ENCODE measurements at places on chromosomes 16 and 17.

DNA sequence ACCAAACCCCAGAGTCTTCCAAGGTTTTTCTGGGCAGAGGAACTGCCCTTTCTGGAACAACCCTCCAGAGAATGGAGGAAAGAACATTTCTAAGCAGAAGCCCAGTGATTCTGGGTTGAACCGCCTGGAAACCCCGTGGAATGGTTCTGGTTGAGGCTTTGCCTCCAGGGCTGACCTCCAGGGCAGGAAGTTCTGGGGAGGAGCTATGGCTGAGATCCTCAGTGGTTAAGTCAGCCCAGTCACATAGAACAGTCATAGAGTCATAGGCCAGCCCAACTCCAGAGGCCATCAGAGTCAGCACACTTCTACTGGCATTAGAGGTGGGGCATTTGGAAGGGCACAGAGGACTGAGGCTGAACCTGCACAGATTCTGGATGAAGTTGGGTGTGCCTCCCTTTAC, 65.9 kb downstream of the SPACA3 start:
- DNase-seq, result no peak

GRCh38 chr17:74767111-74767516, 9.0 kb downstream of the NAT9 start:
- DNase-seq, result no peak

DNA sequence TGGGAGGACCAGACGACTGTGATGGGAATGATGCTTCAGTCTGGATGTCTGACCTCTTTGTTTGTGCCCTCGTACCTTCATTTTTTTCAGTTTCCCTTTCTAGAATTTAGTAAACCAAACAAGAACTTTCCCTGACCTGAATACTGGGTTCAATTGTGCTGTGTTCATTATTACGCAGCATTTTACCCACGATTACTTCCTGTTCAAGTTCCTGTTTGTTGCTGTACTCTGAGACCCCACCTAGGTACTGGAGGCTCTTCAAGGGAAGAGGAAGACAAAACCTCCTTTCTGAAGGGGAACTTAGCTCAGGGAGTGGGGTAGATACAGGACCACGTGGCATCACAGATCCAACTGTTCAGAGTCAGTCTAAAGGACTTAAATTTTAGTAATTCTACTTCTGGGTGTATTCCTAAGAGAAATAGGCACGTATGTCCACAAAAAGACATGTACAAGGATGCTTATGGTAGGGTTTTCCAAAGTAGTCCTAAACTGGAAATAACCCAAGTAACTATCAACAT, 9.2 kb upstream of the PRKCB start:
- DNase-seq, result no peak

DNA sequence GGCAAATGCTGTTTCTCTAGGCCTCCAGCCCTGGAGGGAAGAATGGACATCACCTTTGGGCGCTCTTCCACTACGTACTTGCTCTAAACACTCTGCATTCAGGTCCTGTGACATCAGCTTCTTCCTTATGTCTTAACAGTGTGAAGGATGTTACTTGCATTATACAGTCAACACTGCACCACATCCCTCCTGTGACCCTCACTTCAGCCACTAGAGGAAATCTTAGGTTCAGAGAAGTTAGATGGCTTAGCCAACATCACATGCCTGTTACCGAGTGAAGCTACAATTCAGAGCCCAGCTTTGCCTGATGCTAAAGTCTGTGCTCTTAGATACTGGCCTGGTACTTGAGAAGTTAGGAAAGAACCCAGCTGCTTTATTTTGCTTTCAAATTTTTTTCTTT, 18.3 kb downstream of the UBFD1 start:
- DNase-seq, result no peak

- DNase-seq, result no peak
These were observed 2.1 kb upstream of the TOM1L1 start for GRCh38 chr17:54898576-54898975.

GRCh38 chr16:71796501-71797097, 12.0 kb downstream of the AP1G1 start:
- DNase-seq, result no peak

DNA sequence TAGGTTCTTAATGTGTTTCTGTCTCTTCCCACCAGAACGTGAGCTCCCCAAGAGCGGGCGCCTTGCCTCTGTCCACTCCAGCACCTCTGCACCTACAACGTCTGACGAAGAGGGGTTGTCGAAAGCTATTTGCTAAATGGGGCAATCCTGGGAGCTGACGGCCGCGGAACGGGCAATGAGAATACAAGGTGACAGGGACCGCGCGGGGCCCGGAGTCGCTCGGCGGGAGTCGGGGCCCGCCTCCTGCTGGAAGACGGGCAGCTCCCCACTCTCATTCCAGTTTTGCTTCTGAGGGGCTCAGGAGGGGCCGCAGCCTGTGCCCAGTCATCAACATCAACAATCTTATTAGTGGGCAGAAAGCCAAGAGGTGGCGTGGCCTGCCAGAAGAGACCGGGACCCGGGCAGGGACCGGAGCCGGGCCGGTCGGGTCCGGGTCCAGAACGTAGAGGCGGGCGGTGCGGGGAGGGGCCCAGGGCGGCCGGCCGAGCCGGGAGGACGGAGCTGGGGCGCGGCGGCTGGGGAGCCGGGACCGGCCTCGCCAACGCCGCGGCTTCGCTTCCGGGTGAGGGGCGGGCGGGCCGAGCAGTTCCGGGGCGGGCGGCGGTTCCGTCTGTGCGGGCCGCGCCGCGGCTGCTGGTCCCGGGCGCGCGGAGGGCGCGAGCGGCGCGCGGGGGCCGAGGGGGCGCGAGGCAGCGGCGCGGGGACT, at the start of gene MOSMO:
TSS of gene MOSMO (plus strand) at position 603 of the 706 bp plus-strand sequence. CDS start 191 bp downstream, outside the sequence.
- DNase-seq, result peak; percentile 86

- DNase-seq, result peak; percentile 78
These were observed 34.7 kb upstream of the VPS4A start for GRCh38 chr16:69276148-69277115.

DNA sequence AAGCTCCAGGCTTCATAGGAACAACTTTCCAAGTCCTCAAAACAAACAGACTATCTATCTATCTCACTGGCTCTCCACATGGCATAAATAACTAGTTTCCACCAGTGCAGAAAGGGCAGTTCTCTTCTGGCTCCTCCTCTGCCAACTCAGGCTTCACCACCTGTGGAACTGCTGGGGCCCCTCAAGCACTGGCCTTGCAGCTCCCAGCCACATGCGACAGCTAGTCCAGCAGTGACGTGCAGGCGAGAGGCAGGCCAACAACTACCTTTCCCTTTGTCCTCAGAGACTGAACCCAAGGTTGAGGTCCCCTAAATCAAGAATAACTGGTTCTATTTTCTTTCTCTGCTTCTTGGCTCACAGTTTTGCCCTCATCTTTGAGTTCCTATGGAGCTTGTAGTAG, 137.6 kb downstream of the AATF start:
- no peak for DNase-seq

- no peak for DNase-seq
These were observed 168.9 kb upstream of the CIBAR2 start for GRCh38 chr16:85281181-85281580.

GRCh38 chr17:62611292-62611691, 16.2 kb upstream of the MRC2 start:
- no peak for DNase-seq

DNA sequence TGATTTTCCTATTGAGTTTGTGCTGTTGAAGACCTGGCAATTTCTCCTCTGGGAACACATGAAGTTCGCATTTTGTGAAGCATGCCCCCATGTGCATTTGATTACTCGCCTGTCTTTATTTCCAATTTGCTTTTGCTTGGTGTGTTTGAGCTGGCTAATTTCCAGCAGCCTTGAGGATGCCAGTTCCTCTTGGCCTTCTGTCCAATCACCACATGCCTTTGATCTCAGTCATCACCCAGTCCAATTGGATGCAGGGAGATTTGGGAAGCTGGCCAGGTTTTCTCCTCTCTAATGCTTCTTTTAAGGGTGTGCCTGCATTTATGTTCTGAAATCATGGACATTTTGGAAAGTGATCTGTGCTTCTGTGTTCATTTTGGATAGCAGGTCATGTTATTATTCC, 3.8 kb upstream of the TMEM100 start:
- DNase-seq, result no peak

- no peak for DNase-seq
These were observed 5.4 kb upstream of the TOP2A start for GRCh38 chr17:40422990-40423633.

- no peak for DNase-seq
These were observed 259.8 kb downstream of the CPPED1 start for GRCh38 chr16:12543700-12544476.

DNA sequence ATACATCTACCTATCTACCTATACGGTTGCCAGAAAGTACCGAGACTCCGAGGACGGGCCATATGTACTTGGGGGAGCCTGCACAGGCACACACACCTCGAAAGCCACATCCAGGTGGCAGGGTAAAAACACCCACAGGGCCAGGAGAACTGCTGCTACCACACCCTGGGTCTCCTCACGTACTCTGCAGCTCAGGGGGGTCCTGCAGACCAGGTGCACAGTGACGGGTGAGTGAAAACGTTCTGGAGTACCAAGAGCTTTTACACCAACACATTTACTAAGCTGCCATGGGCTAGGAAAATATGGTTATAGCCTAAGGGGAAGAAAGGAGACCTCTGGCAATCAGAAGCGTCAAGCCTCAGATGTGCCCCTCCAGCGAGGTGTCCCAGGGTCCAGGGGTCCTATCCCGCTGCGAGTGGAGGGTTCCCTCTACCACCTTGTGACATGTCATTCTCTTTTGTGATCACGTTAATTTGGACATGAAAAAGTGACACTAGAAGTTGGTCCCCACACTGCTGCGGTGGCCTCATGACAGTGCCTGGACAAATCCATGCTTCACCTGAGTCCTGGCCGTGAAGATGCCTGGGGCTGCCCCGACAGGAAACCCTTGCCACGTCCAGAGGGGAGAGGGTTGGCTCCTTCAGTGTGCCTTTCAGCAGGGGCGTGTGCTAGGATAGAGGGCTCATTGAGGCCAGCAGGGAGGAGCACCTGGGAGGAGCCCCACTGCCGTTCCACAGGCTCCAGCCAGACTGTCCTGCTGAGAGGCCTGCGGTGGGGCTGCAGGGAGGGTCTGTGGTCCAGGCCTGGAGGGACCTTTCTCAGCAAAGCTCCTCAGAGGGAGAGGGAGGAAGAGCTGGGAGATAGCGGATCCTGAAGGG, 1.8 kb downstream of the CANT1 start:
- DNase-seq, result peak; percentile 35

GRCh38 chr17:19718613-19719354, 2.4 kb upstream of the SLC47A2 start:
- no peak for DNase-seq

GRCh38 chr16:31700530-31701388, 172.8 kb upstream of the ZNF267 start:
- DNase-seq, result peak; percentile 83
